ENCODE measurements at places on chromosomes 6 and 20.
A peak's percentile ranks its signal among the peaks of the same experiment; 100 is the strongest.

DNA sequence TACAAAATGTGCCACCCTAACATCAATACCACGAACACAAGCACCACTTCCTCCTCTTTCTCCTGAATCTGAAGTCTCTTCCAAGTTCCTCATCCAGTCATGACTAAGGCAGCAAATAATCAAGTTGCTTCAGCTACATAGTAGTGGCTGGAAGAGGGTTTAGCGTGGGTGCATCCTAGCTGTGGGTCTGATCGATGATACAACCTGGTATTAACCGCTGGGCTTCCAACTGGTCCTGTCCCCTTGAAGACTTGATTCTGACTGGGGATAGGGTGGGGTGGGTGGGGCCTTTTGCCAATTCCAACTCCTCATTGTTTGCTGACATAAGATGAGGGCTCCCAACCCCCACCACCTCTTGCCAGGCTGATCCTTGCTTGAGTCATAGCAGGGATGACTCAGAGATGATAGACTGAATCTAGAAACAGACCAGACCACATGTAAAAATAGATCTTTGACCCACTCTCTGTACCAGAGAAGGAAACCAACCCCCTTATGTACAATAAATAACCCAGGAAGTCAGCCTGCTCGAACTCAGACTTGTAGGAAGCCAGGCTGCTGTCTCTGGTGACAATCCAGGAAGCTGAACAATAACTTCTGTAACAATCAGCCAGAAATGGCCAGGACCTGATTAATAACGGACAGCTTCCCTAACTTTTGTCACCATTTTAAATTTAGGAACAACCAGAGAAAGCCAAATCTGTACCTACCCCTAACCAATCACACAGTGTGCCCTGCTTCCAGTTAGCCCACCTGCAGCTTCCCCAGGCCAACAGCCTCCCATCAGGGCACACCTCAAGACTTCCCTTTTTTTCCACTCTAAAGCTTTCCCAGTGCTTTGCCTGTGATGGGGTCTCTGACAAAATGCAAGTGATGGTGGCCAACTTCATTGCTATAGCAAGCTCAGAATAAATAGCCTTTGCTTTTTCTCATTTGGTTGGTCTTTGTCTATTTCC, 68.9 kb upstream of the FAM184A start:
- no peaks in the 10 kb centered on the region for H3K27me3 ChIP-seq
- peaks cover 18% of the 10 kb centered on the region for H3K4me1 ChIP-seq
- DNase-seq = peak; percentile 43

DNA sequence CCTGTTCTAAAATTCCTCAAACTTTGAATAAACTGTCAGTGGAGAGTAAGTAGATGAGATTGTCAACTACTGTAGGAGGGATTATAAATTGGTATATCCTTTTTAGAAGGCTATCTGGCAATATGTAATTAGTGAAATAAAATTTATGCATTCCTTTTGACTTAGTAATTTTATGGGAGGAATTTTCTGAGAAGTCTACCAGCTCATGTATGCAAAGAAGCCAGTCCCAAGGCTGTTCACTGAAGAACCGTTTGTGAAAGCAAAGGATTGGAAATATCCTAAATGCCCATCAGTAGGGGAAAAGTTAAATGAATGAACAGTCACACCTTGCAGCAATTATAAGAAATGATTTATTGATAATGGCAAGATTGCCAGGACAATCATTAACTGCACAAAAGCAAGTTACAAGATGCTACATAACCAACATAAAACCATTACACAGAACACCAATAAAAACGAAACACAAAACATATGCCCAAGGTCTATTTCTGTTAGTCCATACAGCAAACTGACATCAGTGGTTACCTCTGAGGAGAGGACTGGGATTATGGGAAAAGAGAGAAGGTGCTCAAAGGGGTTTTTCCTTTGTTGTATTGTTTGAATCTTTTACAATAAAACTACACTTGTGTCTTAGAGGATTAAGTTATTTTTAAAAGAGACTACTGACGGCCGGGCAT, 4.6 kb upstream of the DSTN start:
- peaks cover 9% of the 10 kb centered on the region for H3K4me1 ChIP-seq
- no peaks in the 10 kb centered on the region for H3K36me3 ChIP-seq
- no peaks in the 10 kb centered on the region for H3K27me3 ChIP-seq
- H3K27ac ChIP-seq = no peak overlapping the region

DNA sequence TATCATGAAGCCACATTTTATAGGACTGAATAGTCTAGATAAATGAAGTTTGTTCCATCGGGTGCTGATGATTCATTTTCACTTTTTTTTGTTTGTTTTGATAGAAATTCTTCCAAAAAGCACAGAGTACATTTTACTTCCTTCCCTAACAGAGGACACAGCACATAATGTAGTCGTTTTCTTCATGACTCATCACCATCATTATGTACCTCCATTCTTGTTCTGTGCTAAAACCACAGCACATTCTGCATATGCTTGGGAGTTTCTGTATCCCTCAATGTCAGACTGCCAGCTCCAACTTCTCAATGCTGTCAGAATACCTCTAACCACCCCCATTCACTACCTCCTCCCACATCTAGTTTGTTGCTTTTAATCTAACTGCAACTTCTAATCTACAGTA, 1004.9 kb upstream of the ADGRB3 start:
- no peaks in the 10 kb centered on the region for H3K27me3 ChIP-seq
- no peak overlapping the region for H3K27ac ChIP-seq
- DNase-seq = no peak

DNA sequence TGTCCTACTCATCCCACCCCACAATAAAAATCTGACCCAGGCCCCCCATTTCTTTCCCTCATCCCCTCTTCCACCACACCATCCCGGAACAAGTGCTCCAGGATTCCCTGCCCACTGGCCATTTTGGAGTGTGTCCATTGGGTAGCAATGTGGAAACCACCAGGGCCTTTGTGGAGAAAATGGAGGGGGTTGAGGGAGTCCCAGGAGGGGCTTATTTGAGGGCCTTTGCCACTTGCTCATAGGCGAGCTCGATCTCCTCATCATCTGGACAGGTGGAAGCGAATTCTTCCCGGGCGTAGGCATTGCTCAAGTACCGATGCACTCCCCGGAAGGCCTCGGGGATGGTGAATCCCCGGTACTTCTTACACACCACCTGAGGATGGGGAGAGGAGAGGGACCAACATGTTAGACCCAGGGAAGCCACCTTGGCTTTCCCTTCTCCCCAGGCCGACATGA, 1.6 kb upstream of the DDAH2 start:
- no peak overlapping the region for H3K4me3 ChIP-seq
- DNase-seq = no peak
- H3K27me3 ChIP-seq = peaks cover 5% of the 10 kb centered on the region
- peak overlapping the region; percentile 78 for H3K27ac ChIP-seq
- H3K36me3 ChIP-seq = peaks cover 15% of the 10 kb centered on the region
- peaks cover 13% of the 10 kb centered on the region for H3K4me1 ChIP-seq

DNA sequence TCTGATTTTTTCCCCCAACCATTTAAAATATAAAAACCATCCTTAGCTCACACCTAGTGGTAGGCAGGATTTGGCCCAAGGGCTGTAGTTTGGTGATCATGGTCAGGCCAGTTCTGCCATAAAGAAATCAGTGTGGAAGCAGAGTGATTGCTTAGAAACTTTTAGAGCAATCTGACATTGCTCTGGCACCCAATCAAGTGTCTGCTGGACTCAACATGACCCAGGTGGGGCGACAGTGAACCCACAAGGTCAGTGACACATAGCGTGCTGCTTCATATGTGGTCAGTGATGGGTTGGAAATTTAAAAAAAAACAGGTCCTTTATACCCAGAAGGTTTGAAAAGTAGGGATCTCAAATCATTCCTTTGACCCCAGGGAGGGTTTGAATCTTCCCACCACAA, 107.9 kb downstream of the BANF2 start:
- no peaks in the 10 kb centered on the region for H3K27me3 ChIP-seq
- DNase-seq = no peak
- H3K36me3 ChIP-seq = no peaks in the 10 kb centered on the region
- H3K4me3 ChIP-seq = no peak overlapping the region

DNA sequence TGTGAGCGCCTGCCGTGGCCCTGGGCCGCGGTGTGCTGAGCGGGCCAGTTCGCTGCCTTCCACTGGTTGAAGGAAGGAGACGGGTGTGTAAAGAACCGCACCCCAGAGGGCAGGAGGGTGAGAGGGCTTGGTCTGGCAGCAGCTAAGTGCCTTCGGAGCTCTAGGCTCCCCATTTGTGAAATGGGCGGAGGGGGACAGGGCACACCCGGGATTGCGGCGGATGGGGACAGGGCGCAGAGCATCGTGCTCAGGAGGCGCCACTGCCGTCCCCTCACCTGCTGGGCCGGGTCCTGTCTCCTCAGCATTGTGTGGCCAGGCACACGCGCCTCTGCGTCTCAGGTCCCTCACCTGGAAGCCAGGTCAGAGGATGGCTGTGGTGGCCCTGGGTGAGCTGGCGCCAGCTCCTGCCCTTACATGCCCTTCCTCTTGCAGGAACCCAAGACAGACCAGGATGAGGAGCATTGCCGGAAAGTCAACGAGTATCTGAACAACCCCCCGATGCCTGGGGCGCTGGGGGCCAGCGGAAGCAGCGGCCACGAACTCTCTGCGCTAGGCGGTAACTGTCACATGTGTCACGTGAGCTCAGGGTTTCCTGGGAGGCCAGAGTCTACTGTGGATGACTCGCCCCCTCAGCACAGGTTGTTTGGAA, 3.1 kb downstream of the ADRM1 start:
- peak overlapping the region; percentile 98 for H3K27ac ChIP-seq
- DNase-seq = no peak

- H3K4me1 ChIP-seq = no peaks in the 10 kb centered on the region
- no peaks in the 10 kb centered on the region for H3K36me3 ChIP-seq
- no peaks in the 10 kb centered on the region for H3K27me3 ChIP-seq
- H3K4me3 ChIP-seq = no peak overlapping the region
- no peak overlapping the region for H3K27ac ChIP-seq
Measured at GRCh38 chr6:44733126-44733525, 345.6 kb downstream of the CDC5L start.

GRCh38 chr6:156315146-156315545, 462.0 kb upstream of the ARID1B start:
- no peak overlapping the region for H3K4me3 ChIP-seq
- H3K4me1 ChIP-seq = no peaks in the 10 kb centered on the region
- no peak for DNase-seq
- H3K27ac ChIP-seq = no peak overlapping the region

DNA sequence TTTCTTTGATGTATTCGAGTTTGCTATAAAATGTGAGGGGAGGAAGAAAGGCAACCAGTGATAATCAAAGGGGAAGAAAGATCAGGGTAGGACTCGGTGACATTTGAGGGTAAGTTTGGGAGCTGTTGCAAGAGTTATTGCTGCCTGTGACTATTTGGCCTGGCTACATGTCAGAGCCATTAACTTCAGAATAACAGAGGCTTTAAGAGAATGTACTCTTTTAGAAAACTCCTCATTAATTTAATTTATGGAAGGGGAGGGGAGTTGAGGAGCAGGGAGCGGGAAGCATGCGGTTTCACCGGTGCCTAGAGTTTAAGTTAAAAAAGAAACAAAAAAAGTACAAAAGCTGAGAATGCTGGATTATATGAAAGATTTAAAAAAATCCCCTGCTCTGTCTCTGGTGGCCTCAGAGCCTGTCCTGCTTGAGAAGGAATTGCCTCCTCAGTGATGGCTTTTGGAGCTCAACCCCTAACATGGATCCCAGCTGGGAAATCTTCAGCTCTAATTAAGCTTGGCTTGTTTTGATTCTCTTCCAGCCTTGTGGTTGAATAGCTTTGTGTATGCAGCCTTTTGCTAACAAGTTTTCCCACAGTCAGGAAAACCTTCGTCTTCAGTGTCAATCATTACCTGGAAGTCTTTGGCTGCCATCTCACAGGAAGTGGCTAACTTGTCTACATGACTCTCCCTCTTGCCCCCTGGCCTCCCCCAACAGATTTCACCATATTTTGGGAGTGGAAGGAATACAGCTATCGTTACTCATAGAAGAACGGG, 238.2 kb downstream of the SOX4 start:
- no peak for DNase-seq
- H3K4me1 ChIP-seq = no peaks in the 10 kb centered on the region
- no peak overlapping the region for H3K4me3 ChIP-seq
- H3K27ac ChIP-seq = no peak overlapping the region
- H3K36me3 ChIP-seq = no peaks in the 10 kb centered on the region
- H3K27me3 ChIP-seq = no peaks in the 10 kb centered on the region

GRCh38 chr6:73299151-73299971, 36.4 kb upstream of the KHDC1 start:
- H3K4me1 ChIP-seq = no peaks in the 10 kb centered on the region
- H3K27me3 ChIP-seq = peaks cover 6% of the 10 kb centered on the region
- H3K4me3 ChIP-seq = no peak overlapping the region
- H3K27ac ChIP-seq = no peak overlapping the region
- DNase-seq = no peak

GRCh38 chr6:70592391-70593117, 25.8 kb downstream of the SDHAF4 start:
- DNase-seq = no peak
- H3K4me3 ChIP-seq = no peak overlapping the region
- no peaks in the 10 kb centered on the region for H3K4me1 ChIP-seq
- H3K27ac ChIP-seq = no peak overlapping the region

GRCh38 chr6:34149831-34150400, 4.0 kb upstream of the GRM4 start:
- no peak overlapping the region for H3K4me3 ChIP-seq
- peaks cover 12% of the 10 kb centered on the region for H3K4me1 ChIP-seq
- no peak overlapping the region for H3K27ac ChIP-seq
- H3K36me3 ChIP-seq = no peaks in the 10 kb centered on the region
- H3K27me3 ChIP-seq = peaks cover 18% of the 10 kb centered on the region

GRCh38 chr6:11350294-11350693, 117.8 kb upstream of the NEDD9 start:
- no peaks in the 10 kb centered on the region for H3K27me3 ChIP-seq
- H3K36me3 ChIP-seq = no peaks in the 10 kb centered on the region
- no peak overlapping the region for H3K4me3 ChIP-seq
- H3K4me1 ChIP-seq = peaks cover 3% of the 10 kb centered on the region
- no peak for DNase-seq
- no peak overlapping the region for H3K27ac ChIP-seq

DNA sequence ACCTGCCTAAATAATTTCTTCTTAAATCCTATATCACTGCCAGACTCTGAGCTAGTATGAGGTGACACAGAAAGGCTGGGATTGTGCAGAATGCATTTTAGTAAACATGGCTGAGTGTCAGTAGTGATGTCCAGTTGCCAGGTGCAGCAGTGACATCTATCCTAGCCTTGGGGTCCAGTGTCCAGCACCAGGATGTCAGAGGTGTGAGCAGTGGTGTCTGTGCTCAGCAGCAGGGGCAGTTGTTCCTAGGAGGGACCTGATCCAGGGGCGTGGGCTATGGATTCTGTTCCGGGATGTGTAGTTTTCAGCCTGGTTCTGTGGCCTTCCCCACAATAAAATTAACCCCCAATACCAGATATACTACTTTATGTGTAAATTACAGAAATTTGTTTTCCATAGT, 6.0 kb downstream of the HLA-C start:
- no peaks in the 10 kb centered on the region for H3K27me3 ChIP-seq
- no peak overlapping the region for H3K27ac ChIP-seq
- H3K36me3 ChIP-seq = no peaks in the 10 kb centered on the region
- DNase-seq = no peak
- peaks cover 4% of the 10 kb centered on the region for H3K4me1 ChIP-seq

DNA sequence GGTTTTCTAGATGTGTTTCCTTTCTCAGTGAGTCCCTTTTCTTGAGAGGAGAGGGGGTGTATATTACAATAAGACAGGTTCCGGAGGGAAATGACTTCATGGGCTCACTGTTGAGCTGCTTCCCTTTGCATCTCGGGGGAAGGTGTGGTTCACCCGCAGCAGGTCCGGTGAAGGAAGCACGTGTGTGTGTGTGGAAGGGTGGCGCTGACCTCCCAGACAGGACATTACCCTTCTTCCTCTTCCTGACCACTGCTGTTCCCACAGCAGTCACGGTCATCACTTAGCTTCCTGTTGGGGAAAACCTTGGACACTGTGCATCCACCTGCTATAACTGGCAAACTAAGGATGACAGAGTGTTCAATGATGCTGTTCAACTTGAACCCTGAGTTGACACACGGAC, 83.6 kb downstream of the PLEKHG1 start:
- no peaks in the 10 kb centered on the region for H3K36me3 ChIP-seq
- H3K27me3 ChIP-seq = no peaks in the 10 kb centered on the region
- H3K4me3 ChIP-seq = peak overlapping the region; percentile 32
- H3K4me1 ChIP-seq = no peaks in the 10 kb centered on the region

Data from gastrocnemius medialis (tissue), 4 donors.